ENCODE measurements at places on chromosomes 5 and 9. TPM values are rescaled to one million over a fixed set of nuclear protein-coding genes. Genes with fewer than 3 reads are reported as not detected.

Gene LRRC19
- not detected for total RNA-seq

Gene OR2Y1
- not detected for total RNA-seq

Gene TAF1L
- under 0.01 TPM for total RNA-seq

Gene CDX1
- total RNA-seq, result not detected

Gene WNK2
- 0.64 TPM for total RNA-seq

Gene SLC6A7
- total RNA-seq, result not detected

Gene TSSK1B
- total RNA-seq, result 0.26 TPM

Gene ROPN1L
- 0.13 TPM for total RNA-seq

Gene FOXD4L3
- total RNA-seq, result not detected

Gene TARS1
- 407 TPM for total RNA-seq

Gene FAM200C
- total RNA-seq, result 3.2 TPM

Gene GMCL2
- not detected for total RNA-seq

Gene OSTF1
- 71.1 TPM for total RNA-seq

Gene C9orf152
- total RNA-seq, result under 0.01 TPM

Gene IFNW1
- total RNA-seq, result not detected

Gene WNT8A
- not detected for total RNA-seq

Data from bronchial epithelial cell (primary cell).